ENCODE measurements at places on chromosomes 2 and 18.
A peak's percentile ranks its signal among the peaks of the same experiment; 100 is the strongest.

GRCh38 chr2:195534971-195535370 is 122.1 kb upstream of the SLC39A10 start:
- DNase-seq = no peak

DNA sequence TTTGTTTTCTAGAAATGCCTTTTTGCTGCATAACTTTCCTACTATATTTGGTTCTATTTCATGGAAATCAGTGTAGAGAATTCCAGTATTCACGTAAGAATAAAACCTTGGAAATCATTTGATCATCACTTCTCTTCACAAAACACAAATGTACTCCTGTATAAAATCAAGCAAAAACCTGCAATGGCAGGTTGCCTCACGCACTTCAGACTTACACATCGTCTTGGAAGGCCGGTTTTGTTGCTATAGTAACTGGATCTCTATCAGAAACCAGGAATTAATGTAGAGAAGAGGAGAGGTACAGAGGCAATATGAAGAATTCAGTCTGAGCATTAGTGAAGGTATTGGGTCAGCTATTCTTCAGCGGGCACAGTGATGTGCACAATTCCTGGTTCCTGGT is 370.7 kb upstream of the CYRIA start:
- no peak for DNase-seq

DNA sequence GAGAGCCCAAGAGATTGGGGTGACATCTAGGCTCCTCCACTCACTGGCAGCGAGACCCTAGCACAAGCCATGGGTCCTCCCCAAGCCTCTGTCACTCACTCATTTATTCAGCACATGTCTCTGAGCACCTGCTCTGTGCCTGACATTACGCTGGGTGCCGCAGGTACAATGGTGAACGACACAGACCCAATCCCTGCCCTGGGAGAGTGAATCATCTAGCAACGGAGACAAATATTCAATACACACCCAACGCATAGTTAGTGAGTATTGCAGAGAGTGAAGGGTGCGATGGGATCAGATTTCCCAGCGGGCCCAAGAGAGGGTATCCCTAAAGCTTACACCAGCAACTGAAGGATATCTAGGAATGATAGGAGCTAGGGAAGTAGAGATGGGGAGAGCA is 45.5 kb downstream of the ZFP36L2 start:
- DNase-seq = no peak

- DNase-seq = no peak
Observed at GRCh38 chr18:9057646-9058045, 44.9 kb upstream of the NDUFV2 start.

- DNase-seq = no peak
Observed at GRCh38 chr2:60849187-60849586, 32.2 kb upstream of the REL start.

GRCh38 chr2:173299764-173300163 is 54.9 kb upstream of the CDCA7 start:
- DNase-seq = peak; percentile 17

DNA sequence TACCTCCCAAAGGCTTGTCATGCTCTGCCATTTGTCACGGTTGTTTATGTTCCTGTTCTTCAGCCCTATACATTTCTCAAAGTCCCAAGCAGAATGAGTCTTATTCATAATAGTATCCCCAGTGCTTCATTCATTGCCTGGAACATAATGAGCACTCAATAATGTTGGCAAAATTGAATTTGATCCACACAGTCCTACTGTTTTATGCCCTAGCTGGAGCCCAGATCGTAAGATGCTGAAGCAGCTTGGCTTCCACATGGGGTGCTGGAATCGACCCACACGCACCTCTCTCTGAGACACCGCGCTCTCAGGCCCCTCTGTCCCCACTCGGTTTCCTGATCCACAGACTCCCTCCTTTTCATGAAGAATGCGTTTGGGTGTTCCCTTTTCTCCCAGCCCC is 245.5 kb downstream of the MYT1L start:
- DNase-seq = no peak

DNA sequence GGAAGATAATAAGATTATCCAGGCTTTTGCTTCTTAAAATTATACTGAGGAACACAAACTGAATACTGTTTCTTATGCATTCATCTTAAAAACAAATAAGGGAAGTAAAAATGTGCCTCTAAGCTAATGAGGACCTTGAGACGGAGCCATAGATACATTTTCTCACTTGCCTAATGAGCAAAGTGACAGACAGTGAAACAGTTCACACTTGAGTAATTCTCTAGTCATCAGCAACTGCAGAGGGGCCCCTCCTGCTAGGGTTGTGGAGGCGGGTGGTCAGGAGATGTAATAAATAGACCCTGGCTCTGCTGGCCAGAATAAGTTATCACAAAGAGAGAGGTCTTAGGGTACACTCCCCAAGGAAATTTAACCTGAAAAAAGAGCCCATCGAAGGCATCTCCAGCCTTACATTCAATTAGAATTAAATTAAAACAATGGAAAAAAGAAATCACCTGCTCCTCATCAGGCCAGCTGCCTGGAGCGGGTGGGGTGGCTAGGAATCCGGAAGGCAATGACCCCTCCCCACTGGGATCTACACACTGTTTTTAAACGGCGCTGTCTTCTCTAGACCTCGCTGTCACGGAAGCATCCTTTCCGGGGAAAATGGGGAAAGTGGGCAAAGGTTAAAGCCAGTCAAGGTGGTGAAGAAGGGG is 32.6 kb upstream of the INSIG2 start:
- DNase-seq = no peak

DNA sequence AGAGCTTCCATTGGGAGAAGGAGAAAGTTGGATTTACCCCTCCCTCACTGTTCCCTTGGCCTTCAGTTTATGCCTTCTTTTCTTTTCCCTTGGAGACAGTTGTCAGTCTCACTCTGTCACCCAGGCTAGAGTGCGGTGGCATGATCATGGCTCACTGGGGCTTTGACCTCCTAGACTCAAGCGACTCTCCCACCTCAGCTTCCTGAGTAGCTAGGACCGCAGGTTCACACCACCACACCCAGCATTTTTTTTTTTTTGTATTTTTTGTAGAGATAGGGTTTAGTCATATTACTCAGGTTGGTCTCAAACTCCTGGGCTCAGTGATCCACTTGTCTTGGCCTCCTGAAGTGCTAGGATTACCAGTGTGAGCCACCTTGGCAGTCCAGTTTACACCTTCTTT is 49.9 kb downstream of the SLC9A4 start:
- DNase-seq = no peak

- no peak for DNase-seq
Observed at GRCh38 chr2:108594132-108594981, 60.1 kb downstream of the LIMS1 start.

DNA sequence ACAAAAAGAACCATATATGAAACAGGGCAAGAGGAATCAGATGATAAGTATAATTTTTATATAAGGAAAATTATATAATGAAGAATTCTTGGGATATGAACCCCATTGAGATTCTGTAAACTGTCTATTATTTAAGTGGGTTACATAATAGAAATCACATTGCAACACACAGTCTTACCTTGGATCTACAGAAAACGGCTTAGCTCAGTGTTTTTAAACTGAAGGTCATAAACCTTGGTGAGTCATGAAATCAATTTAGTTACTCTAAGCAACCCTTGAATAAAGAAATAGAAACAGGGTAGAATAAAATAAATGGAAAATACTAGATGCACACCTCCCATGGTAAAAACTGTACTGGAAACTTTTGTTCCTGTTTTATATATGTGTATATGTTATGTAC is 50.7 kb downstream of the METTL8 start:
- DNase-seq = no peak

DNA sequence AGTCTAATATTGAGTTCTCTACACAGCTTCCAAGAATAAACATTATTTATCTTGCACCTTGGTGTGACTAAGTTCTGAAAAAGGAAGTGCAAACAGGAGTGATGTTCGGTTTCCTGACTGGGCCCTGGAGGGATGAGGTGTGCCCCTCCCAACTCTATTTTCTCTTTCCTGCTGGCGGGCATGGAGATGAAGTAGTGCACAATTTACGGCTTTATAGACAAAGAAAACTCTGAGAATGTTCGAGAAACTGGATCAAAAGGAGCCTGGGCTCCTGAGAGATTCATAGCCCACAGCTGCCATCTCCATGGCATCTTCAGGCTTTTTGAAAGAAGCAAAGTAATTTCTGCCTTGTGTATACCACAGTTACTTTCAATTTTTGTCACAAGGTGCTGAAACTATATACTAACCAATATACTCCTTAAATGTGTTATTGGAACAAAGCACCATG is 22.3 kb downstream of the LRATD1 start:
- no peak for DNase-seq

GRCh38 chr2:184611361-184612085 is 13.2 kb downstream of the ZNF804A start:
- DNase-seq = no peak

DNA sequence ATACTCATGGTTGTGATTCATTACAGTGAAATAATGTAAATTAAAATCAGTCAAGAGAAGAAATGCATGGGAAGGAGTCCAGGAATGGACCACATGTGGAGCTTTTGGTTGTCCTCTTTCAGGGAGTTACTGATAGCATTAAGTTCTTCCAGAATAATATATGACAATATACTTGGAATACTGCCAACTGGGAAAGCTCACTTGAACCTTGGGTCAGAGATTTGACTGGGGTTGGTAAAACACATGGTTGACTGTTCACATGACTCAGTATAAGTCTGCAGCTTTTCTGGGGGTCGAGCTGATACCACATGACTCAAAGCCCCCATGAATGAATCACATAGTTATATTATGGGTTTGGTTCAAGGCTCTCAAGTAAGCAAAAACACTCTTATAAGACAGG is 1109.0 kb upstream of the CHAC2 start:
- DNase-seq = no peak

GRCh38 chr2:108614043-108614545 is 79.8 kb downstream of the LIMS1 start:
- no peak for DNase-seq

DNA sequence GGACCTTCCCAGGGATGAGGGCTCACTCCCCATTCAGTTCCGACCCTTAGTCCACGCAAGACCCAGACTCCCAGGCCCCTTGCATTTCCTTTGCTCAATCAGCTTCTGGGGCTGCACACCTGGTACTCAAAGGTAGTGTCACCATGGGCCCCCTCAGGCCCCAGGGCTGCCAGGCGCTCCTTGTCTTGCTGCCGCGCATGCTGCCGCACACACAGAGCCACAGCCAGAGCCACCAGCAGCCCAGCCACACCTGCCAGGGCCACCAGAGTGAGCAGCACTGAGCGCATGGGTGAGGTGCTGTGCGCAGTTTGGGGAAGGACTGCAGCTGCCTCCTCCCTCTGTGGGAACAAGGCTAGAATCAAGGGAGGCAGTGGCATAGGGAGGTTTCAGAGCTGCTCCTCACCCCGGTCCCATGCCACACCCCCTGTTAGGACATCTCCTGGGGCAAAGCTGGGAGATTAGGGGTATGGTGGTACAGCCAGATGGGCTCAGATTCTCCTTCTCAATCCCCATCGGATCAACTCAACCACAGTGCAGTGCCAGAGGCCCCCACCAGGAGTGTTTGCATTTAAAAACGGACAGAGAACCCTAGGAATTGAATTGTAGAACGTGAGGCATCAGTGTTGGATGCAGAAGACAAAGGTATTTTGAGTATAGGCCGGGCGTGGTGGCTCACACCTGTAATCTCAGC is 11.3 kb downstream of the PTPRN start:
- no peak for DNase-seq

DNA sequence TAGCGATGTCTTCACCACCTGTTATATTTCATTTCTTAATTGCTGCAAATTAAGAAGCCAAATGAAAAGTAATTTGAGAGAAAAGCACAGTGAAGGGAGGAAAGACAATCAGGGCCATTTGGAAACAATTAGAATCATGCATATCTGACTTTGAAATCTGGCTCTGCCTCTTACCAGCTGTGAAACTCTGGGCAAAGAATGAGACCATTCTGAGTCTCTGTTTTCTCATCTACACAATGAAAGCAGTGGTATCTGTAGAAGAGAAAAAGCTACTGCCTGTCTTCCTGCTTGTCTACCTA is 334.5 kb upstream of the CYRIA start:
- no peak for DNase-seq

GRCh38 chr2:136134126-136134525 is 16.2 kb upstream of the CXCR4 start:
- DNase-seq = no peak

GRCh38 chr18:47632970-47633635 is 297.4 kb downstream of the SMAD2 start:
- DNase-seq = no peak

GRCh38 chr2:172775319-172775718 is 39.7 kb downstream of the RAPGEF4 start:
- no peak for DNase-seq

- DNase-seq = no peak
Observed at GRCh38 chr18:10559553-10560451, 34.0 kb downstream of the NAPG start.

DNA sequence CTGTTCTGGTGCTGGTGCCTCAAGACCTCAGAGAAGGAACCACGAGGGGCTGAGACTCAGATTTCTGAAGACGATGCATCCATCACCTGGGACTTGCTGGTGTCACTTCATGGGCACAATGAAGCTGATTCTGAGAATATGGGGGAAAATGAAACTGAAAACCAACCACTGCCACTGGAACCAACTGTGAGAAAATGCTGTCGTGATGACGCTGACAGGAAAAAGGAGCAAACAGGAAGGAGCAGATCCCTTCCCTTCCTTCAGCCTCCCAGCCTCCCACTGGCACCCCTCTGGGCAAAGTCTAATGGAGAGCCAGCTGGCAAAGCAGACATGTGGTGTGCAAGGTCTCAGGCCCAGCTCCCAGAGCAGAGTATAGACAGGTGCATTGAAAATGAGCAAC is 109.7 kb downstream of the FOXI3 start:
- DNase-seq = no peak

- no peak for DNase-seq
Observed at GRCh38 chr2:4214444-4215205, 511.2 kb downstream of the DCDC2C start.

GRCh38 chr18:23260926-23261590 is 125.8 kb downstream of the CABLES1 start:
- DNase-seq = no peak

DNA sequence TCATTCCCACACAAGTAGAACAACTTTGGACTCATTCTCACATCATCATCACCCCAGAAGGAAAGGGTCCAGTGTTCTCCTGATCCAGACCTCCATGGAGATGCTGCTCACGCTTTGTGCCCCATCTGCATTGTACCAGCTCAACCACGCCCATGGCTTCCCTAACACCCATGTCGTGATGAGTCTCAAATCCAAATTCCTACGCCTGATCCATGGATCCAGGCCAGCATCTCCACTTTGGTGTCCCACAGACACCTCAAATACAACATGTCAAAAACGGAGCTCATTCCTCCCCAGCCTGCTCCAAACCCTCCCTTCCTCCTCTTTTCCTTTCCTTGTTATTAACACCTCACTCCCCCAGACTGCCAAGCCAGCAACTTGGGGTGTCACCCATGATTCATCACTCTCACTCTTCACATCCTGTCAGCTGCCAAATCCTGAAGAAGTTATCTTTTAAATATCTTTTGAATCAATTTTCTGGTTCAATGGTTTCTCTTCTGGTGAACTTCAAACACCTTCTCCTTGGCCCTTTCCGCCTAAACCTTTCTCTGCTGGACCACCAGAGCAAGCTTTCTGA is 30.2 kb upstream of the FAM124B start:
- no peak for DNase-seq

- DNase-seq = no peak
Observed at GRCh38 chr18:61225336-61225735, 107.9 kb upstream of the CDH20 start.

- peak; percentile 88 for DNase-seq
Observed at GRCh38 chr18:23918395-23919032, 96.0 kb upstream of the TTC39C start.

- no peak for DNase-seq
Observed at GRCh38 chr18:73479477-73479876, 611.7 kb upstream of the NETO1 start.

All from WTC11 (cell line).